ENCODE measurements at places on chromosomes 12 and 14.

GRCh38 chr12:11804130-11804529 lies 154.7 kb downstream of the ETV6 start:
- no peak for DNase-seq

DNA sequence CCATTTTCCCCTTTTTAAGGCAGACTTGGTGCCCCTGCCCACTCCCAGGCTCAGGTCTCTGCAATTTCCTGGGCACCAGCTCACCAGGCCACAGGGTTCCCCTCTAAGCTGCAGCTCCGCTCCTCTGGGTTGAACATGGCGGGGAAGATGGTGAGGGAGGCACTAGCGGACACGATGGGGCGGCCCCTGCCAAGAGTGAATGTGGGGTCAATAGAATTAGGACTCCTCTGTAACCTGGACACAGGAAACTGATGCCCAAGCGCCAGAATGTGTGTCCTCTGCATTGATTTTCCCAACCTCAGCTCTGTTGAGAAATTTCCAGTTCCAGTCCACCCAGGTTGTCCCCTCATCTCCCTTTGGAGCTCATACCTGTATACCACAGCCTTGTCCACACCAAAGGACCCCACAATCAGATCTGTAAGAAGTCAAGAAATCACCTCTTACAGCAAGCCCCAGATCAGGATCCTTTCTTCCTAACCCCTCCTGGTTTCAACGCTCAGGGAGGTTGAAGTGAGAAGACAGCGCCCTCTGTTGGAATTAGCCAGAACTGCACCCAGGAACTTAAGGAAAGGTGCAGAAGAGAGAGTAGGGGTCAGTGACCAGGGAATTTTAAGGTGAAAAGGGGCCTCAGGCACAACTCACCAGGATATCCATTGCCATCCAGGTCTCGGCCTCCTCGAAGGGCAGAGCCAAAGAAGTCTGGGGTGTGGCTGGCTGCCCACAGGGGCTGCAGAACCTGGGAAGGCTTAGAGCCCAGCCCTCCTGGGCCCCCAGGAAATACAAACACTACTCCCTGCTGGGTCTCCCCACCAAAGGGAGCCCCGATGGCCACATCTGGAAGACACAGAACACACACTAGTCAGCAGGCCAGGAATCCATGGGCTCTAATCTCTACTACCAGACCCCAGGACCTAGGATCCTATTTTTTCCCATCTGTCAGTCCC lies 14.7 kb downstream of the ITGA5 start:
- DNase-seq = peak; percentile 44

GRCh38 chr12:64610660-64611340 lies 505 bp downstream of the RASSF3 start:
- DNase-seq = peak; percentile 68

GRCh38 chr12:94614288-94614721 lies 36.1 kb downstream of the TMCC3 start:
- DNase-seq = peak; percentile 94

DNA sequence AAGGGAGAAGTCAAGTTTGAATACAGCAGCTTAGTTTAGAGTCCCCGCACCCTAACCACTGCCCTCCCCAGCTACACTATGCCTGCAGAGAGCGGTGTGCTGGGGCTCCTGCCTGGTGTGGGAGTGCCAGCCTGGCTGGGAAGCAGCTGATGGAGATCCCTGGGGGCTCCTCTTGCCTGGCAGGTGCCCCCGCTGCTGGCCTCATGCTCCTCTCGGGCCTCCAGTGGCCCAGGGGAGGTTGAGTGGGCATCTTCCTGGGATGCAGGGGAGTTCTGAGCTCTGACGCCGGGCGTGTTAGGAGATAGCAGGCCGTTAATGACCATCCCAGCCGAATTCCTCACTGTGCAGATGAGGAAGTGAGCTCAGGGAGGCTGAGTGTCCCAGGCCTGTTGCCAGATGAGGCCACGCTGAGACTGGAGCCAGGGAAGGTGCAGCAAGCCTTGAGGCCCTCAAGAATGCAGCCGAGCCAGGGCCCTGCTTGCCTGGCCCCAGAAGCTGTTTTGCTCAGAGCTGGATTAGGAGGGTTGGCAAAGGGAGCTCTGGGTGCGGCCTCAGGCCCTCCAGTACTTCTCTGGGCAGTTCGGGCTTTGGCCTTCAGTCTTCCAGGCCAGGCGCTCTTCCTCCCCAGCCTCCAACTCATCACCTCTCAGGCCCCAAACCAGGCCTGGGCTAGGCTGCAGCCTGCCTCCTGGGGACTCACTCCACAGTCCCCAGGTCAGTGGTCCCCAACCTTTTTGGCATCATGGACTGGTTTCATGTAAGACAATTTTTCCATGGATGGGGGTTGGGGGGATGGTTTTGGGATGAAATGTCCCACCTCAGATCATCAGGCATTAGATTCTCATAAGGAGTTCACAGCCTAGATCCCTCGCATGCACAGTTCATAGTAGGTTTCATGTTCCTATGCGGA lies 6.6 kb upstream of the CYP46A1 start:
- DNase-seq = no peak

DNA sequence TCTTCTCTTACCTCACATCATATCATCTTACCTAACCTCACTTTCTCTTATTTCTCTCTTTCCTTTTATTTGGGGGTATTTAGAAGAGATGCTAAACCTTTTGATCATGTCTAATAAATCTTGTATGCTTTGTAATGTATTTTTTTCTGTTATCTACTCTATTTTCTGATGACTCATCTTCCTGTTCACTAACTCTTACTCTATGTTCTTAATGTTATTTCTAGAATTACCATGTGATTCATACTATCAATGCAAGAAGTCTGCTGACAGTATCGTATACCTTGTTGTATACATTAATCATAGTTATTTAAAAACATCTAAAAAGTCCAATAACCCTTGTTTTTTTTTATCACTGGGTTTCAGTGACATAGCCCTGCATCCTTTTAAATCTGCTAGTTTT lies 62.3 kb downstream of the MGAT4C start:
- no peak for DNase-seq

- no peak for DNase-seq
Measured at GRCh38 chr14:63155511-63156185, 48.6 kb upstream of the RHOJ start.

- DNase-seq = no peak
Measured at GRCh38 chr14:94213021-94213420, 38.9 kb downstream of the PPP4R4 start.

DNA sequence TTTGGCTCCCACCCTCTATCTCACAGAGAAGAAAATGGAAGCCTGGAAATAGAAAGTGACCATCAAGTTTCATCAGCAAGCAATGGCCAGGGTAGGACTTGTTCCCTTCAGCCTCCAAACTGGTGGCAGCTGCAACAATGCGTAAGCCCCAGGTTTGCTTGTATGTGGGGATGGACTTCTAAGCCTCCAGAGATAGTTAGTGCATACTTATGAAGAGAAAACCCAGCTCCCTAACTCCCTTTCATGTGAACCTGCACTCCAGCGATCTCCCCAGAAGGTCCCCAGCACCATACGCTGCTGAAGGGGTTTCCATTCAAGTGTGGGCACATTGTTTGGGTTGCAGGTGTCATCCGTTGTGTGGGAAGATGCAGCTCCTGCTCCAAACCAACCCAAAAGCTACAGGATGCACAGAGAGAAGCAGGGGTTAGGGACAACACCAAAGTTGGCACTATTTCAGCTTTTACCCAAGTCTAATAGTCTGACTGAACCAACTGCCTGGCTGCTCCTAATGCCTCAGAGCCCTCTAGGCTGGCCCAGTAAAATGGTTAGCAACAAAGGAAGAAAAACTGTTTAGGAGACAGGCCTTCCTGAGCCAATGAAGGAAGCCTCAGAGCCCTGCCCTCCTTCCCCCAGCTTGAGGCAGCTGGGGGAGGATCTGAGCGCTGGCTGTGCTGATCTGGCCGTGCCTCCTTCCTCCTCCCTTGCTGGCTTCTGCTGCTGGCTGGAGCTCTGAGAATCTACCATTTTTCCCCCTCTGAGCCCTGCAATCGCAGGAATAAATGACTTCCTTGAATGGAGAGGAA lies 12.3 kb downstream of the ZFP36L1 start:
- no peak for DNase-seq

DNA sequence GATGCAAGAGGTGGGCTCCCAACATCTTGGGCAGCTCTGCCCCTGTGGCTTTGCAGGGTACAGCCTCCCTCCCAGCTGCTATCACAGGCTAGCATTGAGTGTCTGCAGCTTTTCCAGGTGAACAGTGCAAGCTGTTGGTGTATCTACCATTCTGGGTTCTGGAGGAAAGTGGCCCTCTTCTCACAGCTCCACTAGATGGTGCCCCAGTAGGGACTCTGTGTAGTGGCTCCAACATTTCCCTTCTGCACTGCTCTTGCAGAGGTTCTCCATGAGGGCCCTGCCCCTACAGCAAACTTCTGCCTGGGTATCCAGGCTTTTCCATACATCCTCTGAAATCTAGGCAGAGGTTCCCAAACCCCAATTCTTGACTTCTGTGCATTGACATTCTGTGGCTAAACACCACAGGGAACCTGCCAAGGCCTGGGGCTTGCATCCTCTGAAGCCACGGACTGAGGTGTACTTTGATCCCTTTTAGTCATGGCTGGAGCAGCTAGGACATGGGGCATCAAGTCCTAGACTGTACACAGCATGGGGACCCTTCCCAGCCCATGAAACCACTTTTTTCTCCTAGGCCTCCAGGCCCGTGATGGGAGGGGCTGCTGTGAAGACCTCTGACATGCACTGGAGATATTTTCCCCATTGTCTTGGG lies 24.0 kb upstream of the SLC38A1 start:
- DNase-seq = no peak

DNA sequence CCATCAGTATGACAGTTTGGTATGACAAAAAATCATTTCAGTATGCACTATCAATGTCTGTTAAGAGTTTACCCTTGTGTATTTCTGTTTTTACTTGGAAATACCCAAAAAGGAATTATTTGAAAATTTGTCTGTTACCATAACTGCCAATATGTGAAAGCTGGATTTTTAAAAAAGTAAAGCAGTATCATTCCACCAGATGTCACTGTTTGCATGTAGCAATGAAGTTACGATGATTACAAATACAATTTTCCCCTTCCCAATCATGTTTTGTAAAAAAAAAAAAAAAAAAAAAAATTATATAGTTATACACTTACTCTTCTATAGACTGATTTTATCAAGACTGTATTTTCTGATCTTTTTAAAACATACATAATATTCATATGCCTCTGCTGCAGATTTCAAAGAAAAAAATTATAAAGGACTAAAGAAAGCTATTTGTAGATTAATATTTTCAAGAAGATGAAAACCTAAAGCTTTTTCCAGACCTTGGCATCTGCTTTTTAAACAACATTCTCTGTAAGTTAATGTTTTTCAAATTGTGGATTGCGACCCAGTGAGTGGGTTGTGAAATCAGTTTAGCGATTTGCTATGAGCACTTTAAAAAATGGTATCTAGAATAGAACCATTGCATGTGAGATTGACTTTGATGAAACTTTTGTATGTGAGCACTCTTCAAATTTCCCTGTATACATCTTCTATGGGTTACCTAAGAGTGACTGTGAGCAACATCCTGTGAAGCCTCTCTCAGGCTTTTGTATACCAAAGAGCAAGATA lies 114.2 kb downstream of the TTC6 start:
- DNase-seq = no peak

- DNase-seq = peak; percentile 22
Measured at GRCh38 chr12:110224379-110225304, 56.4 kb upstream of the ATP2A2 start.

DNA sequence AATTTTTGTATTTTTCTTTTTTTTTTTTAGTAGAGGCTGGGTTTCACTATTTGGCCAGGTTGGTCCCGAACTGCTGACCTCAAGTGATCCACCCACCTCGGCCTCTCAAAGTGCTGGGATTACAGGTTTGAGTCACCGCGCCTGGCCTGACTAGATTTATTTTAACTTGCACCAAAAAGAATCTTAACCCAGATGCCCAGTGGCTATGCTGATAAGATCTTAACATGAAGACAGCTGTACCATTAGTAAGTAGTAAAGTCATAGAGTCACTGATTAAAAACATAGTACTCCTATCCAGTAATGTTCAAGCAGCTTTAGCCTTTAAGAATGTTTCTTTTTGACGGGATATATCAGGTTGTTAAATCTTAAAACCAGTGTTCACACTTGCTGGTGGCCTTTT lies 1061.8 kb upstream of the FLRT2 start:
- DNase-seq = peak; percentile 28

DNA sequence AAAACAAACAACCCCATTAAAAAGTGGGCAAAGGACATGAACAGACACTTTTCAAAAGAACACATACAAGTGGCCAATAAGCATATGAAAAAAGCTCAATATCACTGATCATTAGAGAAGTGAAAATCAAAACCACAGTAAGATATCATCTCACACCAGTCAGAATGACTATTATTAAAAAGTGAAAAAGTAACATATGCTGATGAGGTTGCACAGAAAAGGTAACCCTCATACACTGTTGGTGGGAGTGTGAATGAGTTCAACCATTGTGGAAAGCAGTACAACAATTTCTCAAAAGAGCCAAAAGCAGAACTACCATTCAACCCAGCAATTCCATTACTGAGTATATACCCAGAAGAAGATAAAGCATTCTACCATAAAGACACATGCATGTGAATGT lies 18.2 kb downstream of the PDE6H start:
- DNase-seq = no peak

GRCh38 chr12:21276826-21277225 lies 57.9 kb downstream of the SLCO1A2 start:
- DNase-seq = no peak

GRCh38 chr12:15636060-15636890 lies 152.9 kb downstream of the EPS8 start:
- no peak for DNase-seq

DNA sequence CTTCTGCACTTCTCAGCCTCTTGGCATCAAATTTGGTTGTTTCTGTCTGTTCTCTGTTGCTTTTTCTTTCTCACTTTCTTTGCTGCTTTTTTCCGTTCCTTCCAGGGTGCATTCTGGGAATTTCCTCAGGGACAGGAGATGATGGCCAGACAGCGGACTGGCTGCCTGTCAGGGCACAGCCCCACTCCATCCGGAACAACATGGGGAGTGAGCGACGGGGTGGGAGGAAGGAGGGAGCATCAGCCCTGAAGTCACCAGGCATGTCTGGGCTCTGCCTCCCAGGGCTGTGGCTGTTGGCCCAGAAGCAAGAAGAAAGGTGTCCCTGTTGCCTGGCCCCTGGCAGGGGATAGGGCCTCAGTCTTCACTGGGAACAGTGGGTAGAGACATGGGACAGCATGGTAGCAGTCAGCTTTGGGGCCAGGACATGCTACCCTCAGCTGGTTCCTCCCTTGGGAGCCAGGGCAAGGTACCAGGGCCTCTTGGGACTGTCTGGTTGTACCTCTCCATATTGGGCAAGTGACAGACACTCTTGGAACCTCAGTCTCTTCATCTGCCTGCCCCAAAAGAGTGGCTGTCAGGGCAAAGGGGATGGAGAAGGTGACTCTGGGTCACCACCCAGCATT lies 8.6 kb downstream of the PGF start:
- no peak for DNase-seq

GRCh38 chr12:87074781-87075180 lies 818.6 kb upstream of the MGAT4C start:
- no peak for DNase-seq

- DNase-seq = peak; percentile 86
Measured at GRCh38 chr14:93994919-93995682, 2.0 kb upstream of the CCDC197 start.

- DNase-seq = peak; percentile 23
Measured at GRCh38 chr12:85405781-85406522, 125.9 kb downstream of the ALX1 start.
